Epithelial cell of proximal tubule (primary cell): ENCODE measurements at places on chromosomes 13 and 19. TPM values are rescaled to one million over a fixed set of nuclear protein-coding genes. Genes with fewer than 3 reads are reported as not detected.

Gene NPAS1
- total RNA-seq = 0.63 and 1.1 TPM in 2 replicates

GRCh38 chr13:79386125-79386826 lies 19.8 kb downstream of the RBM26 start:
- no peak for DNase-seq

DNA sequence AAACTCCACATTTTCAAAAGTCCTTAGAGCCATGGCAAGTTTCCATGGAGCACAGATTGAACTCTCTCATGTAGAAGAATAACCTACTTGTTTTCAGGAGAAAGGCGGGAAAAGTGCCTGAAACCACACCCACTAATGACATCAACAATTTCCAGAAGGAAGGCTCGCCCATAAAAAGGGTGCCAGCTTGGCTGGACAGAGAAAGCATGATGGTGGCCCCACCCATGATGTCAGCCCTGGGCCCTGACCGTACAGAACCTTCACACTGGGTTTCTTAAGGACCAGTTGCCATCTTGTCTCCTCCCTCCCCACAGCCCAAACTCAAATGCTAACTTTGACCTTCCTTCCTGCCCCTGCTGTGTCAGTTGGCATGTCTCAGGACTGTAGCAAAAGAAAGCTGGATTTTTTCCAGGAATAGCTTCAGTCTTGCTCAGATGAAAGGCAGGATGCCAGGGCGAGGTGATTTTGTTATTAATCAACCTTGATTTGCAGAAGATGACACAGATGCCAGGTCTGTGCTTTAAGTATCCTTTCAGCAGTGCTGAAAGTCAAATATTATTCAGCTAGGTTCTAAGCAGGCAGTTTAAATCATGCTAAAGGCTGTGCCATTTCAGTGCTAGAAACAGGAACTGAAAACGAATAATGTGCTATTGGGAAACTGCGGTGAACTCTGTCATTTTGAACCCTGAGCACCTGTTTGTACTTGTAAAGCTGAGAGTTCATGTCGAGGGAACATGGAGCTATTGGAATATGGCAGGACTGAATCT lies 89.5 kb upstream of the RFC3 start:
- peak; percentile 54 for DNase-seq

Gene LILRB5
- not detected in 2 replicates for total RNA-seq

DNA sequence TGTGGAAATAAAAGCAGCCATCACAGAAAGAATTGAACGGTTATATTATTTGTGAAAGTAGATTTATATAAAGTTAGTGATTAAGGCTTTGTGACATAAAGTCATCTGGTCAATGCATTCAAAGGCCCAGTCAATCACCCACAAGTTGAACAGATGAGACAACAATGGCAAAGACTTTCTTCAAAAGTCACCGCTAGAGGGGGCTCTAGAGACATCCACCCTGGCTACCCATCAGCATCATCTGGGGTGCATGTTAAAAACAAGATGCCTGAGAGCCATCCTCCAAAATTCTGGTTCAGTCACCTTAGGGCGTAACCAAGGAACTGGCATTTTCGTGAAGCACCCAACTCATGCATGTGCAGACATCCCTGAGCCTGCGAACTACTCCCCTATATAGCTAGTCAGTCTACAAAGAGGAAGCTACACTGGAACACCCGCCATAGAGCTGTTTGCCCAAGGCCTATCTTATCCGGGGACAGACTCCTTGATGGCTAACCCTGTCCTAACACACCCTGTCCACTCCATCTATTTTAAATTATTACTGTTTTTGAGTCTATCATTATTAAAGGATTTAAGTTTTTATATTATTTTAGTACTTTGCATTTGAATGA lies 970.5 kb downstream of the UQCRFS1 start:
- DNase-seq = no peak

Gene PRTN3
- not detected in 2 replicates for total RNA-seq

DNA sequence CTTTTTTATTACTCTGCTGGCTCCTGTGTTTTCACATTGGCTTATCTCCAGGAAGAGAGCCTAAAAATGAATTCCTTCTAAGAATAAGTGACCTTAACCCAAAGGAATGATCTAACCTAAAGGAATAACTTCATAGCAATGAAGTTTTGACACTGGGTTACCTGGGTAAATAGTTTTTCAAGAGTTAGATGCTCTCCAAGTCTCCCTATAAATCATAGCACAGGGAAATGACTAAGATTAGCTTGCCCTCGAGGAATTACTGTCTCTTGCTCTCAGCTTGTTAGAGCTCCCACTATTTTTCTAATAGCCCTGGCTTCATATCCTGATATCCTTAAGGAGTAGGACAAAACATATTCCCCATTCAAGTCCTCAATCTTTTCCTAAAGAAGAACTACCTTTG lies 66.3 kb downstream of the SPRY2 start:
- no peak for DNase-seq

GRCh38 chr13:21458451-21458812 lies 671 bp downstream of the ZDHHC20 start:
- no peak for DNase-seq

Gene SLC46A3
- 0.40 and 1.2 TPM in 2 replicates for total RNA-seq

GRCh38 chr13:114309806-114310410 lies 4.4 kb upstream of the CHAMP1 start:
- DNase-seq = no peak
